ENCODE measurements at places on chromosomes 5 and 9.

DNA sequence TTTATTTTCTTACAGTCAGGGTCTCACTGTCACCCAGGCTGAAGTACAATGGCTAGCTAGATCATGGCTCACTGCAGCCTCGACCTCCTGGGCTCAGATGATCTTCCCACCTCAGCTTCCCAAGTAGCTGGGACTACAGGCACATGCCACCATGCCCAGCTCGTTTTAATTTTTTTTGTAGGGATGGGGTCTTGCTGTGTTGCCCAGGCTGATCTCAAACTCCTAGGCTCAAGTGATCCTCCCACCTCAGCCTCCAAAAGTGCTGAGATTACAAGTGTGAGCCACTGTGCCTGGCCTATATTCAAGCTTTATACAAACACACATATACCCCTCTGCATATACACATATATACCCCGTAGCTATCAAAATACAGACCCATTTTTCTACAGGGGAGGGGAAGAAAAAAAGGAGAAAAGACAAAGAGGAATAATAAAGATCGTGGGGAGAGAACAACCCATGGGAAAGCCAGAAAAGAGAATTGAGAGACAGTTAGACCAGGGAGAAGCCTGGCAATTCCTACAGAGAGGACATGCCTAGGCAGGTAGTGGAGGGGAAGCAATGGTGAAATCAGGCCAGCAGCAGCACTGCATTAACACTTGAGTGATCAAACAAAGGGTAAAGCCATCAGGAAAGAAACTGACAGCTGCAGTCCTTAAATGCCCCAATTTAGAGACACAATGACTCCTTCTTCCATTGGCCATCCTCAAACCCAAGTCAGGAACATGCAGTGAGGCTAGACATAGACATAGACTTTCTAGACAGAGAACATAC, 102.7 kb downstream of the EFNA5 start:
- peak; percentile 32 for DNase-seq

DNA sequence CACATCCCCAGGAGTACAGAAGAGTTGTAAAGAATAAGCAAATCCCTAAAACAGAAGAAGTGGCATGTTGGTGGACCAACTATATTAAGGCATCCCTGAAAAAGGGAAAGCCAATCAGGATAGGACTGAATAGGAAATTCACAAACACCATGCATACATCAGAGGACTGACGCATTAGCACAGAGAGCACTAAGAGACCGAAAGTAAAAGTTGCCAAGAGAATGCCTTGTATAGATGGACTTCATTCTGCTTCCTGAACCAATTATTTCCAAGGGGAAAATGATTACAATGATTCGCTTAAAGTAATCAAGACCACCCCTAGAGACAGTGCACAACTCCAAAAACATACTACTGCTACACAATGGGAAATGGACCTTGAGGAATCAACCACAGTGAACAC, 33.5 kb downstream of the SHC3 start:
- DNase-seq = no peak

GRCh38 chr5:124651663-124652513, 94.6 kb downstream of the ZNF608 start:
- no peak for DNase-seq

GRCh38 chr5:58484505-58484904, 6.7 kb upstream of the GAPT start:
- DNase-seq = no peak

- no peak for DNase-seq
These were observed 295.5 kb downstream of the YTHDC2 start for GRCh38 chr5:113808956-113809355.

GRCh38 chr9:70044490-70045307, 1.1 kb downstream of the MAMDC2 start:
- no peak for DNase-seq

DNA sequence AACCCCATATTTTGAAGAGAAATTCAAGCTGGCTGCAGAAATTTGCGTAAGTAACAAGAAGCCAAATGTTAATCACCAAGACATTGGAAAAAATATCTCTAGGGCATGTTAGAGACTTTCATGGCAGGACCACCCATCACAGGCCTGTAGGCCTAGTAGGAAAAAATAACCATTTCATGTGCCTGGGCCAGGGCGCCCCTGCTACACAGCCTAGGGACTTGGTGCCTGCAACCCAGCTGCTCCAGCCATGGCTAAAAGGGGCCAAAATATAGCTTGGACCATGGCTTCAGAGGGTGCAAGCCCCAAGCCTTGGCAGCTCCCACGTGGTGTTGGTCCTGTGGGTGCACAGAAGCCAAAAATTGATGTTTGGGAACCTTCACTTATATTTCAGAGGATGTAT, 167.7 kb upstream of the NMUR2 start:
- no peak for DNase-seq

DNA sequence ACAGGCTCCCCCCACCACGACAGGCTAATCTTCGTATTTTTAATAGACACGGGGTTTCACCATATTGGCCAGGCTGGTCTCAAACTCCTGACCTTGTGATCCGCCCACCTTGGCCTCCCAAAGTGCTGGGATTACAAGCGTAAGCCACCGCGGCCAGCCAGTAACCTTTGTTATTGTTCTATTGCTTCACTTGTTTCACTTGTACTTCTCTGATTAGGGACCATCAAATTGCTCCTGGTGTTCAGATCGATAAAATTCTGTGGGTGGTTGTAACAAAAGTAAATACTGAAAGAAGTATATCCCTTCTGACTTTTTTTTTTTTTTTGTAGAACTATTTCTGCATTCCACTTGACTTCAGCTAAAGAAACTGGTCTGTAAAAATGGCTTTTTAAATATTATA, 445.5 kb upstream of the CDH10 start:
- no peak for DNase-seq

DNA sequence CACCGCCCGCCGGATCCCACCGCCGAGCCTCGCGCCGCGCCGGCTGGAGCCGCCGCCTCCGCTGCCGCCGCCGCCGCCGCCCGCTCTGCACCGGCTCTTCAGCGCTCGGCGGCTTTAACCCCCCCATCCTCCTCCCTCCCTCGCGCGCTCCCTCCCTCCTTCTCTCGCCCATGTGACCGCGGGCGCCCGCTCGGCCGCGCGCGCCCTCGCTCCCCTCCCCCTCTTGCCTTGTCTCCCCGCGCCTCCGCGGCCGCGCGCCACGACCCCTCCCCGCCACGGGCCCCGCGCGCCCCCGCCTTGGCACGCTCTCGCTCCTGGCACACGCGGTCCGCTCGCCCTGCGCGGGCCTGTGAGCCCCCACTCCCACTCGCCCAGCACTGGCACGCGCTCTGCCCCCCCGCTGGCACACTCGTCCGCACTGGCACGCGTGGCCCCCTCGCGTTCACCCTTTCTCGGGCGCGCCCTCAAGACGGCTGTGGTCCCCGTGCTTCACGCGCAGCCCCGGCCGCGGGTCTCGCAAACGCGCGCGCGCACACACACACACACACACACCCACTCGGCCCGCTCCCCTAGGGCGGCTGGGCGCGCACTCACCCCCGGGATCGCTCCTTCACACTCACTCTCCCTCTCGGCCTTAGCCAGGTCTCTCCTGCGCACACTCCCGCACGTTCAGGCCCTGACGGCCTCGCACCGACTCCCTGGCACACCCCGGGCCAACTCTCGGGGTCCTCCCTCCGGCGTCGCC, at the start of gene CNTFR:
Gene CNTFR (minus strand): TSS at position 89 of the 745 bp plus-strand sequence. CDS start 20,743 bp downstream, outside the sequence.
- DNase-seq = no peak

DNA sequence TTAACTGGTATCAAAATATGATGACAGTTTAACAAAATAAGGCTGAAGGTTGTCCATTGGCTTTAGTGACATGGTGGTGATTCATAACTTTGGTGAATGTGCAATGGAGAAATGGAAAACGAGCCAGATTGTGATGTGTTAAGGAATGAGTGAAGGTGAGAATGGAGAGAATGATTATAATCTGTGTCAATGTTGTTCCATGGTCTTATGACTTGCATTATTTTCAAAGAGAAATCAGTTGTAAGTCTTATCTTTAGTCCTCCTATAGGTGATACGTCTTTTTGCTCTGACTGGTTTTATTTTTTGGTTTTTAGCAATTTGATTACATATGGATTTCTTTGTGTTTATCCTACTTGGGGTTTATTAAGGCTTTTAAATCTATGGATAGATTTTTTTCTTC, 12.7 kb downstream of the OR1L6 start:
- DNase-seq = no peak

- DNase-seq = no peak
These were observed 50.4 kb downstream of the MAST4 start for GRCh38 chr5:66646570-66646969.

- no peak for DNase-seq
These were observed 88.6 kb downstream of the SMIM23 start for GRCh38 chr5:171874234-171874633.

DNA sequence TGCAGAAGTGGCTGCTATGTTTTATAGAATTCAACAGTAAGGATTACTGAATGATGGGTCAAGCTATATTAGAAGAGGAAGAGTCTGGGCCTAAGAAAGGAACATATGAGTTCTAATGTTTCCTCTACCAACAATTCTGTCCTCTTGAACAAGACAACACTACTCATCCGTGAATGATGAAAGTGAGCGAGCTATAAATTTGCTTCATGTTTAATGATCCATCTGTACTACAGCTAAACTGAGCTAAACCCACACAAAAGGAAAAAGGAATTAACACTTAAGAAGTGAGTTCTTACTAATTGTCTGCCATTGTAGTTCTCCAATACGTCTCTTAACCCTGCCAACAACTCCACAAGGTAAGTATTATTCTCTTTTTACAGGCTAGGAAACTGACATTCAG, 204.4 kb downstream of the GLIS3 start:
- DNase-seq = no peak

DNA sequence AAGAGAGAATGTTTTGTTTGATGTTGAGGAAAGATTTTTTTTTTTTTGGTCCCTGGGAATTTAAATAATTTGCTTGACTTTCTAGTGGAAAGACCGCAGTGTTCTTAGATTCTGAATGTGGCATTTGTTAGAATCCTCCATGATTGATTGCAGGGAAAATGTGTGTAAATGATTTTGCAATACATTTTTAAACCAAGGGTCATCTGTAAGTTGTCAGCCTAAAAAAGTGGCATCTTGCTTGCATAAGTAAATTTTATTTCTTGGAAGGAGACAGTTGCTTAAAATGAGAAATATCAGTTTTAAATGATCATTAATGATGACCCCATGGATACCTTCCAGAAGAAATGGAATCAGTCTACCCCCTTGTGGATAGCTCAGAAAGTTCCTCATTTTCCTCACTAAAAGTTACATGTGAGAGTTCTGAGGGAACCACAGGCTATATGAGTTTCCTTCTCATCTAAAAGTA, 105.1 kb upstream of the SLC25A48 start:
- no peak for DNase-seq

- DNase-seq = no peak
These were observed 82.9 kb downstream of the PJA2 start for GRCh38 chr5:109326919-109327318.

DNA sequence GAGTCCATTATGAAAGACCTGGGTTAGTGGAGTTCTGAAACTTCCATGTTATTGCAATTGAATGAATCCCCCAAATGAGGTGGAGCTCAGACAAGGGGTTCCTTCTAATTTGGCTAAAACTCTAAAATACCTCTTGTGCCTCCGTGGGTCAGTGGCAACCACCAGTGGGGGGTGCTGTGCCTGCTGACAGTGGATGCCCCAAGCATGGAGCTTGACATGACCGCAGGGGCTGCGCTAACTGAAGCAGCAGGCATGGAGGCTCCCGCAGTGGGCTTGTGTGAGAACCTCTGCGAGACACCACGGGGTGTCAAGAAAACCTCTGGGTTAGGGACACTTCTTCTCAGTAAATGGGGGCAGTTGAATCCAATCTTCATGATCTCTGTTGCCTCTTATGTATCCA, 200.5 kb downstream of the DRD1 start:
- no peak for DNase-seq

GRCh38 chr9:90029996-90030395, 425.2 kb downstream of the GADD45G start:
- DNase-seq = peak; percentile 71

GRCh38 chr9:22040760-22041159, 31.7 kb upstream of the CDKN2B start:
- DNase-seq = no peak

DNA sequence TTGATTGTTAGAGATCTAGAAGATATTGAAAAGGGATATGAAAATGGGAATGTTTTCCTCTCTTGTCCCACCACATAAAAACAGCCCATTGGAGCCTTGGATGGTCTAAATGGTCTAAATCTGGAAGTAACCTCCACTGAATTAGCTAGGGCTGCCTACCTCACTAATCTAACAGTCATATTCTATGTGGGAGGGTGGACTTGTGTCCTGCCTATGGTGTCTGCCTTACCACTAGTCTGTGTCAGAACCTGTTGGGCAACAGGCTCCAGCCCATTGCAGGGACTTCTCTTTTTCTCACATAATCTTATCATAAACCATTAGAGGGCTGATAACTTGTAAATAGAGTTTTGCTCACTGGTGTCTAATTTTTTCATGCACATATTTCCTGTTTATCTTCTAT, 548.8 kb upstream of the CDH18 start:
- no peak for DNase-seq

- DNase-seq = no peak
These were observed 24.5 kb upstream of the IDNK start for GRCh38 chr9:83598487-83598886.

GRCh38 chr5:126884269-126884819, 107.4 kb downstream of the LMNB1 start:
- DNase-seq = peak; percentile 19

GRCh38 chr9:127262602-127263001, 2.0 kb upstream of the GARNL3 start:
- no peak for DNase-seq

DNA sequence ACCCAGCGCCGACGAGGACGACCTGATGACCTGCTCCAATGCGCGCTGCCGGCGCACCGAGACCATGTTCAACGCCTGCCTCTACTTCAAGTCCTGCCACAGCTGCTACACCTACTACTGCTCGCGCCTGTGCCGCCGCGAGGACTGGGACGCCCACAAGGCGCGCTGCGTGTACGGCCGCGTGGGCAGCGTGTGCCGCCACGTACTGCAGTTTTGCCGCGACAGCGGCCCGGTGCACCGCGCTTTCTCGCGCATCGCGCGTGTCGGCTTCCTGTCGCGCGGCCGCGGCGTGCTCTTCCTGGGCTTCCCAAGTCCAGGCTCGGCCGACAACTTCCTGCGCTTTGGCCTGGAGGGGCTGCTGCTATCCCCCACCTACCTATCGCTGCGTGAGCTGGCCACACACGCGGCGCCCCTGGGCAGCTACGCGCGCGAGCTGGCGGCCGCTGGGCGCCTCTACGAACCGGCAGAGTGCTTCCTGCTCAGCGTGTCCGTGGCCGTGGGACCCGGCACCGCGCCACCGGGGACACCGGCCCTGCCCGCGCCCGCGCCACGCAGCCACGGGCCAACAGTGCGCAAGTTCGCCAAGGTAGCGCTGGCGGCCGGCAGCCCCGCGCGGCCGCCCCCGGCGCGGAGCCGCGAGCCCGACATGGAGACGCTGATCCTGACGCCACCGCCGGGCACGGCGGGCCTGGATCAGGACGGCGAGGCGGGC, 2.7 kb upstream of the PHPT1 start:
- no peak for DNase-seq

DNA sequence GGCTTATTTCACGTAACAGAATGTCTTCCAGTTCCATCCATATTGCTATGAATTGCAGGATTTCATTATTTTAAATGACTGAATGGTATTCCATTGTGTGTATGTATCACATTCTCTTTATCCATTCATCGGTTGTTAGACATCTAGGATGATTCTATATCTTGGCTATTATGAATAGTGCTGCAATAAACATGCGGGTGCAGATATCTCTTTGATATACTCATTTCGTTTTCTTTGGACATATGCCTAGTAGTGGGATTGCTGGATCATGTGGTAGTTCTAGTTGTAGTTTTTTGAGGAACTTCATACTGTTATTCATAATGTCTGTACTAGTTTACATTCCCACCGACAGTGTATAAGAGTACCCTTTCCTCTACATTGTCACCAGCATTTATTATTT, 460.5 kb downstream of the MAN2A1 start:
- no peak for DNase-seq

GRCh38 chr5:54013556-54014194, 296.7 kb downstream of the ARL15 start:
- DNase-seq = peak; percentile 38
